ENCODE measurements at places on chromosomes 16 and 17. TPM values are rescaled to one million over a fixed set of nuclear protein-coding genes. Genes with fewer than 3 reads are reported as not detected.

- H3K4me1 ChIP-seq: peaks cover 21% of the 10 kb centered on the region
- no peak overlapping the region for H3K4me3 ChIP-seq
- no peaks in the 10 kb centered on the region for H3K36me3 ChIP-seq
- no peak overlapping the region for H3K27ac ChIP-seq
Measured at GRCh38 chr17:49338883-49339282, 23.2 kb downstream of the ZNF652 start.

GRCh38 chr16:24838554-24839266 lies 7.1 kb upstream of the SLC5A11 start:
- H3K4me1 ChIP-seq: peaks cover 13% of the 10 kb centered on the region
- no peak overlapping the region for H3K4me3 ChIP-seq
- no peaks in the 10 kb centered on the region for H3K27me3 ChIP-seq
- no peaks in the 10 kb centered on the region for H3K36me3 ChIP-seq
- H3K27ac ChIP-seq: no peak overlapping the region
- DNase-seq: peak; percentile 58

GRCh38 chr17:75074532-75074931 lies 13.2 kb upstream of the SLC16A5 start:
- no peak overlapping the region for H3K27ac ChIP-seq
- no peak overlapping the region for H3K4me3 ChIP-seq
- H3K4me1 ChIP-seq: peaks cover 18% of the 10 kb centered on the region
- DNase-seq: no peak

DNA sequence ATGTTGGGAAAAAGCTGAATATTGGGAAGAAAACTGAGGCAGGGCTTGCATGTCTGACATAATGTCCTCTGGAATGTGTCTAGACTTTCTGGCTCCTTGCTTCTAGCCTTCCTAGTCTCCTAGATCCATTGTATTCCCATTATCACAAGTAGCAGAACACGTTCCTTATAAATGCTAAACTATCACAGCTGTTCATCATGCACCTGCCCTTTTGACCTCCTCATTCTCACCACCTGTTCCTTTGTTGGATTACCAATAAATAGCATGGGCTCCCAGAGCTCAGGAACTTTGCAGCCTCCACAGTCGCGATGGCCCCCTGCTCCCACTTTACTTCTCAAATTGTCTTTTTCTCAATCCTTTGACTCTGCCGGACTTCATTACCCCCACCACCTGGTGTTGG lies 49.7 kb downstream of the ACSM1 start:
- no peaks in the 10 kb centered on the region for H3K36me3 ChIP-seq
- no peaks in the 10 kb centered on the region for H3K27me3 ChIP-seq
- no peak overlapping the region for H3K27ac ChIP-seq
- no peak for DNase-seq

GRCh38 chr17:81287152-81287551 lies 8.0 kb downstream of the SLC38A10 start:
- no peak overlapping the region for H3K4me3 ChIP-seq
- no peaks in the 10 kb centered on the region for H3K4me1 ChIP-seq

DNA sequence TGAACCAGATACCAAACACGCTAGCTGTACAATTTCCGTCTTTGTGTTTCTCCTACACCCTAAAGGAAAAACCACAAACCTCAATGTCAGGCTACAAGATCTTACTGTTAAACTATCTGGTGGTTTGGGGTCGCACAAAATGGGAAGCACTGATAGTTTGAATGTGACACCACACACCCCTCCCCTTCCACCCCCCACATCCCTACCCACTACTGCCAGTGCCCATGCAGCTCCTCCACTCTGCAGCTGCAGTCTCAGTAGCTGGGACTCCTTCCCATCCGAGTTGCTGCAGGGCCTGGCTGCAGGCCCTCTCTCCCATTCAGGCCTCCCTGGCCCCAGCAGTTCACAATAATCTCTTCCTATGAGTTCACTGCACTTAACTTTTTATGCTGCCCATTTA lies 18.4 kb downstream of the TRAP1 start:
- no peak overlapping the region for H3K27ac ChIP-seq
- H3K4me3 ChIP-seq: no peak overlapping the region
- H3K4me1 ChIP-seq: no peaks in the 10 kb centered on the region
- DNase-seq: no peak
- no peaks in the 10 kb centered on the region for H3K36me3 ChIP-seq

NF1 gene
- 30.3 TPM for total RNA-seq

- peaks cover 10% of the 10 kb centered on the region for H3K4me1 ChIP-seq
- H3K36me3 ChIP-seq: no peaks in the 10 kb centered on the region
- DNase-seq: no peak
Measured at GRCh38 chr17:50944054-50944901, 78.1 kb upstream of the TOB1 start.

- H3K27me3 ChIP-seq: no peaks in the 10 kb centered on the region
- no peak overlapping the region for H3K4me3 ChIP-seq
- DNase-seq: no peak
- H3K27ac ChIP-seq: no peak overlapping the region
Measured at GRCh38 chr17:216625-217024, 35.2 kb upstream of the DOC2B start.

GRCh38 chr17:28033972-28034714 lies 8.3 kb upstream of the NLK start:
- H3K4me3 ChIP-seq: no peak overlapping the region
- DNase-seq: peak; percentile 53
- H3K27me3 ChIP-seq: no peaks in the 10 kb centered on the region
- no peaks in the 10 kb centered on the region for H3K36me3 ChIP-seq
- peaks cover 16% of the 10 kb centered on the region for H3K4me1 ChIP-seq

MMP28 gene
- 8.3 TPM for total RNA-seq

DNA sequence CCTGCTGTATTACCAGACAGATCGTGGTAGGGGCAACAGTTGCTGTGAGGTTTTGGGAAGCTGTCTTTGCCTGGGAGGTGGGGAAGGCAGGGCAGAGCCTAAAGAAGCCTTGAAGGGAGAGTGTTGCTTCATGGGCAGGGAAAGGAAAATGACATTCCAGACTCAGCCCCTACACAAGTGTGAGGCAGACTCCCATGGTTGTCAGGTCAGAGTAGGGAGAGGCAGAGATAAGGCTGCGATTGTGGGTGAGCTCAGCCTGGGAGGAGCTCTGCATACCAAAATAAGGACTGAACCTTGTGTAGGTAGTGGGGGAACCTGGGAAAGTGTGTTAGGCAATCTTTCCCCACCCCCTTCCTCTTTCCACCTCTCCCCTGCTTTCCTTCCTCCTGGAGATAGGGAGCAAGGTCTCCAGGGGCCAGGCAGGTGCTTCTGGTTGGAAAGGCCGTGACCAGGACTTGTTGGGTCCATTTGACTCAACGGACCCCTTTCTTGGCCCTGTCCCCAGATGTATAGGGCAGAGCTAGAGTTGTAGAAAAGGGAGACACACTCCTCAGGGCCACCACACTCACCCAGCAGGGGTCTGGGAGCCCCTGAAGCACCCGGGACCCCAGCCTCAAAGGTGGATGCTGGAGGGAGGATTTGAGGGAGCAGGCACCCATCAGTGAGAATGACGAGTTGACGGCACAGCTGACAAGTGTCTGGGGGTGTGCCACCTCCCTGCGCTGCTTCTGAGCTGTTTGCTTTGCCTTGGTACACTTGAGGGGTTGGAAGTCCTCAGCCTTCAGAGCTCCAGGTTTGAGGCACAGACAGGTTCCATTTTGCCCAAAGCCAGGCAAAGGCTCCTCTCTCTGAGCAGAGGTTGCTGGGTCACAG lies 18.5 kb upstream of the TOB1 start:
- no peak overlapping the region for H3K27ac ChIP-seq
- no peak for DNase-seq
- no peaks in the 10 kb centered on the region for H3K36me3 ChIP-seq
- H3K4me1 ChIP-seq: no peaks in the 10 kb centered on the region
- H3K27me3 ChIP-seq: peaks cover 11% of the 10 kb centered on the region
